Right ventricle myocardium inferior (tissue), 1 donor: ENCODE measurements at places on chromosomes 16 and 17. TPM values are rescaled to one million over a fixed set of nuclear protein-coding genes. Genes with fewer than 3 reads are reported as not detected.

Gene SLX4
- 3.3 TPM for total RNA-seq

Gene OTOA
- total RNA-seq: not detected

Gene KRT27
- total RNA-seq: not detected

Gene CFAP97D1
- not detected for total RNA-seq

Gene NPIPB6
- total RNA-seq: 0.73 TPM

Gene WDR81
- total RNA-seq: 10.4 TPM

Gene CACNG1
- total RNA-seq: not detected

Gene SYCE1L
- total RNA-seq: not detected

Gene SLC6A2
- total RNA-seq: not detected

Gene KRT9
- not detected for total RNA-seq

Gene NECAB2
- 1.8 TPM for total RNA-seq

Gene ATP1B2
- total RNA-seq: 3.8 TPM

Gene SCARF1
- 12.4 TPM for total RNA-seq

DNA sequence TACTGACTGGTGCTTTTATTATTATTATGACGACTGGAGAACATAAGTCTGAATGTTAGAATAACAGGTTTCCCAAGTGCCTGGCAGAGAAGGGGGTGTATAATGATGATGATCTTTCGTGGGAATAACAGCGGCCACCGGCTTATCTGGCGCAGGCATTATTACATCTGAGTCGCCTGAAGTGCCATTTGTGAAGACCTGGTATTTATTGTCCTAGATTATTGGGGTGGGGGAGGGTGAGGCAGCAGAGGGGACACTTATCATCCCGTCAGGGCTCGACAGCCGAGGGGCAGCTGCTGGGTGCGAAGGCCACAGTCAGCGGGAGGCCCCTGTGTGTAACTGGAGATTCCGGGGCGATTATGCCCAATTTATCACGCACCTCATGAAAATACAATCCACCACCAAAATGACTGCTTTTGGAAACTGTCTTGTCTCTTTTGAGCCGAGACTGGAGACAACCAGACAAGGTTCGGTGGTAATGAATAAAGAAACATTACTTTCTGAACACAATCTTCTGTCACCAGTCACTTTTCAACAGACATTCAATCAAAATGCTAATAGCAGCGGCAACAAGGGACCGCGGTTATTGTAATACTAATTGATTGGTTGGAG, 199.3 kb downstream of the CCDC182 start:
- DNase-seq: no peak

- DNase-seq: peak; percentile 93
Measured at GRCh38 chr17:29140051-29140621, 40.1 kb downstream of the MYO18A start.

- no peak for DNase-seq
Measured at GRCh38 chr16:75085556-75085955, 31.0 kb downstream of the LDHD start.

GRCh38 chr16:57268804-57269800, 15.4 kb downstream of the PLLP start:
- peak; percentile 73 for DNase-seq

GRCh38 chr16:72921620-72922019, 126.3 kb downstream of the ZFHX3 start:
- DNase-seq: no peak

- DNase-seq: no peak
Measured at GRCh38 chr17:8481703-8482102, 46.0 kb downstream of the NDEL1 start.

- DNase-seq: no peak
Measured at GRCh38 chr16:28104404-28104803, 40.9 kb upstream of the GSG1L start.

DNA sequence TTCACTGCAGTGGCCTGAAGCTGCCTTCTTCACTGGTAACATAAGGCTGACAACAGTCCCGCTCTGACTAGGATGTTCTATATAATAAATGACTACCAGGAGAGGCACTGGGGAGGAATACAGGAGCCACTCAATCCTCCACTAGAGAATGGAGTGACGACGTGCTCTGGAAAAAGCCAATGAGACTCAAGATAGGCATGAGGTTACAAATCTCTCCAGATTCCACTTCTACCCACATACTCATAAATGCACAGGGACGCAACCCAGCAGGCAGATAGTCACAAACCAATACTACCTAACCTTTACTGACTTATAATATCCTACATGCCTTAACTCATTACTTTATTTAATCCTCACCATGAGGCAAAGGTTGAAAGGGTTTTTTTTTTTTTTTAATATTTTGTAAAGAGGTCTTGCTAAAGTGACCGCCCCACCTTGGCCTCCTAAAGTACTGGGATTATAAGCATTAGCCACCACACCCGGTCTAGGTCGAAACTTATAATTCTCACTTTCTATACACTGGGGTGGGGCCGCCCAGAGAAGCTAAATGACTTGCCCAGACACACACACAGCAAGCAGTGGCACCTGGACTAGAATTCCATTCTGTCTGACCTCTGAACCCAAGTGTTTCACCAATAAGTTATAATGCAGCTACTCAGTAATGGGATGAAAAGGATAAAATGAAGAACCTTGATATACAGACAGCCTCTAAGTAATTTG, 33.7 kb downstream of the TOM1L2 start:
- DNase-seq: no peak

- peak; percentile 93 for DNase-seq
Measured at GRCh38 chr17:2416010-2416734, 15.3 kb upstream of the MNT start.

GRCh38 chr16:1184156-1184868, 31.4 kb downstream of the CACNA1H start:
- no peak for DNase-seq

- no peak for DNase-seq
Measured at GRCh38 chr16:87200637-87201036, 116.6 kb downstream of the C16orf95 start.

DNA sequence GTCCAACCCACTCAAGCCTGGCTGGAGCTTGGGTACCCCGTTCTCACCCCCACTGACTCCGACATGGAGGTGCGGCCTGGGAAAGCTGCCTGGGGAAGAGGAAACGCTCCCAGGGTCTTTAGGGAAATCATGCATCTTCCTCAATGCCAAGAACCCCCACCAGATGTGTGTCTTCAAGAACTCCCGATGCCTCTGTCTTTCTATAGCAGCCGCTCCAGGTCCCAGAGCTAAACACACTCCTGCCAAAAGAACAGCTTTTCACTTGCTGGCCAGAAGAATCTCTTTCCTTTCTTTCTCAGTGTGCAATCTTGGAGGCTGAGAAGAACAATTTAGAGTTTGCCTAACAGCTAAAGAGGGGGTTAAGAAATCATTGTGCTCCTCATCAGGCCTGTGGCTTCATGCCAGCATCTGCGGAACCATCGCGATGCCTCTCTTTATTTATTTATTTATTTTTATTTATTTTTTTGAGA, 41.1 kb upstream of the MTSS2 start:
- DNase-seq: no peak

DNA sequence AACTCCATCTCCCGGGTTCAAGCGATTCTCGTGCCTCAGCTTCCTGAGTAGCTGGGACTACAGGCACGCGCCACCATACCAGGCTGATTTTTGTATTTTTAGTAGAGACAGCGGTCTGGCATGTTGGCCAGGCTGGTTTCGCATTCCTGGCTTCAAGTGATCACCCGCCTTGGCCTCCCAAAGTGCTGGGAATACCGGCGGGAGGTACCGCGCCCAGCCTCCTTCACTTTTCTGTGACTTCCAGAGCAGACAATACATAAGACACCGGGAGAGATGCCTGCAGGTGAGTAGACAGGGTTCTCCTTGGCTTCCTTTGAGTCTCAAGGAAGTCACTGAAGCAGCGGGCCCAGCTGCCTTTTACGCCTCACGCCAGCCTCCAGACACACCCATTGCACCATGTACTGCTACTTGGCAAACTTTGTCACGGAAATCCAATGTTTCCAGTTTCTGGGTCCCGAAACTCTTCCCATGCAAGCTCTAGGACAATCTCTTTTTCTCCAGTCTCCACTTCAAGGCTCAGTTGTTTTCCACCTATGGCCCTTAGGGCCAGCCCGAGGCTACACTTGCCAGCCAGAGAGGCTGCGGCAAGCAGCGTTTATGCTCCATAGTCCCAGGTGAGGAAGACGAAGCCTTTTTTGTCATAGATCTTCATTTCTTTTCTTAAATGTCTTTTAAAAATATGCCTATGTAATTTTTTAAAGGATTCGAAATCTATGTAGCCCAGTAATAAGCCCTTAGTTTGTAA, 886 bp upstream of the OR1F1 start:
- no peak for DNase-seq

- DNase-seq: no peak
Measured at GRCh38 chr16:30907064-30907463, 10.7 kb downstream of the CTF1 start.

DNA sequence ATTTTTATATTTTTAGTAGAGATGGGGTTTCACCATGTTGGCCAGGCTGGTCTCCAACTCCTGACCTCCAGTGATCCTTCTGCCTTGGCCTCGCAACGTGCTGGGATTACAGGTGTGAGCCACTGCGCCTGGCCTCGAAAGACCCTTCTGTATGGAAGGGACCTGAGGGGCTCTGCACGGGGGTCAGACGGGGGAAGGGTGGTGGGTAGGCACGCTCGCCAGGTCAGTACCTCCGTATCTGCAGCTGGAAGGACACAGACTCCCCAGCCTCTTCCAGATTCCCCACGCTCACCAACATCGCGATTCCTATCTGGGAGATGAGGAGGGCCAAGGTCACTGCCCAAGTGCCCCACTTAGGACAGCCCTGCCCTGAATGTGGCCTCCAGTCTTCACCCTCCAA, 12.7 kb downstream of the ITGA2B start:
- no peak for DNase-seq

- DNase-seq: no peak
Measured at GRCh38 chr16:70659953-70660671, 13.8 kb downstream of the IL34 start.

DNA sequence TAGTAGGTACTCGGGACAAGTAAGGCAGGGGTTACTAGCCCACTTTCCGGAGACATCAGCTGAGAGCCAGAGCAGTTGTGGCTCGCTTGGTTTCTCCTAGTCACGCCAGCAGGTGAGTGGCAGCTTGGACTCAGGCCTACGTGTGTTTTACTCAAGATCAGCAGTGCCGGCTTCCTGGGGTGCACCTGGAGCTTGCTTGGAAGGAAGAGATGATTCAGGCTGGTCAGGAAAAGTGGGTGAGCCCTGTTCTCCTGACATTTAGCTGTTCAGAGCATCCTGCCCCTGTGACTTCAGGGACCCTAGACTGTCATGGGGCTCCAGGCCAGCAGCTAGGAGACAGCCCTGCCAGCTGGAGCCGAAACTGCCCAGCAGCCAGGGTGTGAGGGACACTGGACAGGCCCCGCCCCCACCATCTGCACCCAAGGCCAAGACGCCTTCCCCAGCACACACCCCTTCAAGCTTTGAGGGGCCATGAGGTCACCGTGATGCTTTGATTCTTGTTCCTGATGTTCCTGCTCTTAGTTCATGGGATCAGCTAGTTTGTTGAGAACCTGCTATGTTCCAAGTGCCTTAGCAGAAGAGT, 238.0 kb upstream of the CIBAR2 start:
- no peak for DNase-seq

DNA sequence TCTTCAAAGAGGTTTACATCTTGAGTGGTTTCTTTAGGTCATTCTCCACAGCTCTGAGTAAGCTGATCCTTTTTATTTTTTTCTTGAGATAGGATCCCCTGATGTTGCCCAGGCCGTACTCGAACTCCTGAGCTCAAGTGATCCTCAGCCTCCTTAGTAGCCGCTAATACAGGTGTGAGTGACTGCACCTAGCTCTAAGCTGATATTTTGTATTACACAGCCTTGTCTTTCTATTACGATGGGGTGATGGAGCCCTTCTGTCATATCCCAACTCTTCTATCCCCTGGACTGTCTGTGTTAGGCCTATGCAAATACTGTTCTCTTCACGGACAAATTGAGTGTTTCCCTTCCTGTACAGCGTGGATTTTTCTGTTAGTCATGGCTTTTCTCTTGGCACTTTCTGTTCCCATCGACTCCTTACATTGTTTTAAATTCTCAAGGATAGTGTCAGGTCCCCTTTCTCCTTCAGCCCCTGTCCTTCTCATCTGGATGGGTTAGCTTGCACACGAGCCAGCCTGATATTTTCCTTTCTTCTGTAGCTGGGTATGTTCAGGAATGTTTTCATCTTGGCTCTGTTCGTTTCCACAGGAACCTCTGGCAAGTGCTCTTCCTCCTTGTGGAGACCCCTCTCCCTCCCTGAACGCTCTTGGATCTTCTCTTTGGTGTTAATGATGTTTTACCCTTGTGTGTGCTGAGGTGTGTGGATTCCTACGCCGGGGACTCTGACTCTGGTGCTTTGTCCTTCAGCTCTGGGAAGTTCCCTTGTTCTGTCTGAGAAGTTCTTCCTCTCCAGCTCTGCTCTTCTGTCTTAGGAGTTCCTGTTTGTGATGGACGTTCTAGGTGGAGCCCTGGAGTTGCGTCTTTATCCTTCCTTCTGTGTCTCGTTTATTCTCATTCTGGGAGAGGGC, 2.3 kb downstream of the BANP start:
- no peak for DNase-seq

GRCh38 chr16:89958068-89958467, 9.5 kb downstream of the DEF8 start:
- DNase-seq: peak; percentile 84

GRCh38 chr17:50919321-50920040, 53.3 kb upstream of the TOB1 start:
- peak; percentile 90 for DNase-seq

DNA sequence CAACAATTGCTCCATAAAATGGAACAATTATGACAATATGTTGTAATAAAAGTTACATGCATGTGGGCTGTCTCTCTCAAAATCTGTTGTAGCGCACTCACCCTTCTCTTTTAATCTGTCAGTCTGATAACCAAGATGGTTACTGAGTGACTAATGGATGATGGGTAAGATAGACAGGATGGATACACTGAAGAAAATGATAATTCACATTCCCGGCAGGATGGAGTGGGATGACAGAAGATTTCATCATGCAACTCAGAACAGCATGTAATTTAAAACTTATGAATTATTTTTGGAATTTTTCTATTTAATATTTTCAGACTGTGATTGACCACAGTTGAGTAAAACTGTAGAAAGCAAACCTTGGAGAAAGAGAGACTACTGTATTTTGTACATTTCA, 30.5 kb downstream of the CDH13 start:
- DNase-seq: no peak

DNA sequence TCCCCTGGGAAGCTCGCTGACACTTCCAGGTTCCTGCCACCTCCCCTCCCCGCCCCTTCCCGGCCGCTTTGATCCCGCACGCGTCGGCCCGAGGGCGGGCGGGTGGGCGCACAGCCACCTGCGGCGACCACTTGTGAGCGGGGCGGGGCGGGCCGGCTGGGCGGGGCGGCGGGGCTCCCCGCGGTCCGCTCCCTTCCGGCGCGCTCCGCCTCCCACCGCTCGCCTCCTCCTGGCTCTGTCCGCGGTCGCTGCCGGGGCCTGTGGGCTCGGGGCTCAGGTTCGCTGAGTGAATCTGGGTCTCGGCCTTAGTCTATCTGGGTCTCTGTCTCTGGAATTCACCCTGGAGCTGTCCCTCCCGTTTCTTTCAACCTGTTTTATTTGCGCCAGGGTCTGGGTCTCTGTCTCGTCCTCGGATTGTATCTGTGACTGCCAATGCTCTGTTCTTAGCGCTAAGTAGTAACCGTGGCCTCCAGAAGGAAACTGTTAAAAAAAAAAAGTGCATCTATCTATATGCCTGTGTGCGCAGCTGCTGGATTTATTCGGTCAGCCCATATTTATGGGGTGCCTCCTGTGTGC, 2.7 kb upstream of the HES7 start:
- no peak for DNase-seq

GRCh38 chr17:79800325-79801155, 3.7 kb upstream of the CBX8 start:
- DNase-seq: no peak
